ENCODE measurements at places on chromosomes 12 and 14. TPM values are rescaled to one million over a fixed set of nuclear protein-coding genes. Genes with fewer than 3 reads are reported as not detected.

Gene EML5
- total RNA-seq = 2.4 TPM

Gene LTBR
- 122 TPM for total RNA-seq

Gene MBIP
- 111 TPM for total RNA-seq

Gene DPPA3
- not detected for total RNA-seq

- DNase-seq = no peak
These were observed 77.0 kb downstream of the CATSPERB start for GRCh38 chr14:91654836-91655235.

DNA sequence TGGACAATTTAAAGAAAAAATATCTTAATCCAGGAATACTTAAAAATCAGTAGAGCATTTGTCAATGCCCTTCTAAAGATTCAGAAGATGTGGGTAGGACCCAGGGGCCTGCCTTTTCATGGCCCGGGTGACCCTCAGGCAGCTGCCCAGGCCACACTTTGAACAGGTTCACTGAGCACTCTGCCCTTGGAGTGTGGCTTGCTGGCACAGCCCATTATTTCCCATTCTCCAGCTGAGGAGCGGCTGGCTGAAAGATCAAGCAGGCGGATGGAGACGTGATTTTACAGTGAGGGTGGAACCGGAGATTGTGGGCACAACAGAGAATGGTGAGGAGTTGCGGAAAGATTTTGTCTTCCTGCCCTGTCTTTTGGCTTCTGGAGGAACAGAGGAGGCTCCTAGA lies 7.1 kb upstream of the PRPH start:
- DNase-seq = no peak

- no peak for DNase-seq
These were observed 19.5 kb downstream of the COX16 start for GRCh38 chr14:70340002-70340401.

DNA sequence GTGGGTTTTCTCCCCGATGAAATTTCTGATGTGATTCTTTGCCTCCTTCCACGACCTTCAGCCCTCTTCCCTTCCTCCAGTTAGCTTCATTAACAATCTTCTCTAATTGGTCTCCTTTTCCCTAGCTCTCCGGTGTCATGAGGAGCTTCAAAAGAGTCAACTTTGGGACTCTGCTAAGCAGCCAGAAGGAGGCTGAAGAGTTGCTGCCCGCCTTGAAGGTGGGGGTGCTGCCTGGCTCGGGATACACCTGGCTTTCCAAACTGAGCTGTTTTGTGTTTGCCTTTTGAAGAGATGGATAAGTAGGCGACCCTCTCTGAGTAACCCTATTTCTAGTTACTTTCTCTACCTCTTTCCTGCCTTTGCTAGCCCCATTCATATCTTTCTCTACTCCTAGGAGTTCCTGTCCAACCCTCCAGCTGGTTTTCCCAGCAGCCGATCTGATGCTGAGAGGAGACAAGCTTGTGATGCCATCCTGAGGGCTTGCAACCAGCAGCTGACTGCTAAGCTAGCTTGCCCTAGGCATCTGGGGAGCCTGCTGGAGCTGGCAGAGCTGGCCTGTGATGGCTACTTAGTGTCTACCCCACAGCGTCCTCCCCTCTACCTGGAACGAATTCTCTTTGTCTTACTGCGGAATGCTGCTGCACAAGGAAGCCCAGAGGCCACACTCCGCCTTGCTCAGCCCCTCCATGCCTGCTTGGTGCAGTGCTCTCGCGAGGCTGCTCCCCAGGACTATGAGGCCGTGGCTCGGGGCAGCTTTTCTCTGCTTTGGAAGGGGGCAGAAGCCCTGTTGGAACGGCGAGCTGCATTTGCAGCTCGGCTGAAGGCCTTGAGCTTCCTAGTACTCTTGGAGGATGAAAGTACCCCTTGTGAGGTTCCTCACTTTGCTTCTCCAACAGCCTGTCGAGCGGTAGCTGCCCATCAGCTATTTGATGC lies 797 bp downstream of the ESPL1 start:
- no peak for DNase-seq

GRCh38 chr12:55777856-55778255 lies 34.9 kb downstream of the GDF11 start:
- DNase-seq = no peak

GRCh38 chr14:28138341-28138740 lies 628.2 kb upstream of the FOXG1 start:
- no peak for DNase-seq

DNA sequence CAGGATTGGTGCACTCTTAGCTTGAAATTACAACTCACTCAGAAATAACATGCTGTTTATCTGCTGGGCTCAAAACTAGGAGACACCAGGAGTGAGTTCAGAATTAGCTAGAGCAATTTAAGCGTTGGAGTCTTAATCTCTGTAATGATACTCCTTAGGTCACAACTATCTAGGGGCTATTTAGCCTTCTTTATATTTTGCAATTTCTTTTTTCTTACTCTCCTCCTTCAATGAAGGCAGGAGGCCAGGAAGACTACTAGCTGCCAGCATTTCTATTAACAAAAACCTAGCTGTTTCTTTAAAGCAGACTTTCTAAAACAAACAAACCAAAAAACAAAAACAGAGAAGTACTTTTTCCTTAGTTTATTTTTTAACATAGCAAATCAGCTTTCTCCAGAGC lies 226.2 kb downstream of the TRHDE start:
- DNase-seq = no peak

- DNase-seq = no peak
These were observed 2.3 kb downstream of the SP7 start for GRCh38 chr12:53333845-53334244.

- DNase-seq = no peak
These were observed 14.9 kb upstream of the IRF2BPL start for GRCh38 chr14:77043177-77043983.

DNA sequence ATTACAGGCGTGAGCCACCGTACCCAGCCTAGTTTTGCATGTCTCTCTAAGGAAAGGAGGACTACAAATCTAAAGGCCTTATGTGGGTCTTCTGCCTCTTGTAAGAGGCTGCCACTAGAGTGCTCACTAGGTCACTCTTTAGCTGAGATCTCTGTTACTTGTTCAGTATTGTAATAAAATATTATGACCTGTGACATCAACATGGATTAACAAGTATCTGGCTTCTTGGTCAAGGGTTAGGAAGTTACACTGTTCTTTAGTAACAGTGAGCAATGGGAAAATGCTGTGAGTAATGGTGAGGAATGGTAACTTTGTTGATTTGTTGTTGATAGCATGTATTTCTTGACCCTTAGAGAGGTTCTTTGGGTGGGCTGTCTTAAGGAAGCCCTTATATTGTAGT lies 50.5 kb downstream of the ERC1 start:
- DNase-seq = no peak

- DNase-seq = no peak
These were observed 6.9 kb upstream of the OR6J1 start for GRCh38 chr14:22650960-22651521.

DNA sequence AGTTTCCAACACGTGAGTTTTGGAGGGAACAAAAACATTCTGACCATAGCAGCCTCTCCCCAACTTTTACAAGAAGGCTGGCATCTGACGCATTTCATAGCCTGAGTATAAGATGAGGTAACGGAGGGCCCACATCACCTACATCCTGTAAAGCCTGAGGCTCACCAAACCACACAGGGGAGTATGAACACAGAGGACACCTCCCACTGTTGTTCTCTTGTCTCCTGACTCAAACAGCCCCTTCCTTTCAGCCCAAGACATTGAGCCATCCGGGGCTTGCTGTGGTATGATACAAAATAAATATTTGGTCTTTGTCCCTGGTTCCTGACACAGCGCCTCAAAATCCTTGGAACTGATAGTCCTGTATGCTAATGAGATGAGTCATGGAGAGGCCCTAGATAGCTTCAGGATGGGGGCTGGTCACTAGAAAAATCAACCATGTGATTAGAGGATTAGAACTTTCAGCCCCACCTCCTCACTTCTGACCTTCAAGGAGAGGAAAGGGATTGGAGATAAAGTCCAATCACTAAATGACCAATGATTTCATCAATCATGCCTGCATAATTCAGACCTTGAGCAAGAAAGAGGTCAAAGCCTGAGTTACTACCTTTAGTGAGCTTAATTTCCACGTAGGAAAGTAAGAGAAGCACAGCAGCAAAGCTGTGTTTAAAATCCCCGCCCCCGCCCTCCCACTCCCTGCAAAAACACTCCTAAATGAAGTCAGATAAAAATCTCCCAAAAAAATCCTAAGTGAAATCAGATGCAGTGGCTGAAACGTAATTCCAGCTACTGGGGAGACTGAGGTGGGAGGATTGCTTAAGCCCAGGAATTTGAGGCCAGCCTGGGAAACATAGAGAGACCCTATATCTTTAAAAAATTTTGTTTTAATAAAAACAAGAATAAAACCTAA lies 236.4 kb downstream of the PCNX1 start:
- DNase-seq = no peak

DNA sequence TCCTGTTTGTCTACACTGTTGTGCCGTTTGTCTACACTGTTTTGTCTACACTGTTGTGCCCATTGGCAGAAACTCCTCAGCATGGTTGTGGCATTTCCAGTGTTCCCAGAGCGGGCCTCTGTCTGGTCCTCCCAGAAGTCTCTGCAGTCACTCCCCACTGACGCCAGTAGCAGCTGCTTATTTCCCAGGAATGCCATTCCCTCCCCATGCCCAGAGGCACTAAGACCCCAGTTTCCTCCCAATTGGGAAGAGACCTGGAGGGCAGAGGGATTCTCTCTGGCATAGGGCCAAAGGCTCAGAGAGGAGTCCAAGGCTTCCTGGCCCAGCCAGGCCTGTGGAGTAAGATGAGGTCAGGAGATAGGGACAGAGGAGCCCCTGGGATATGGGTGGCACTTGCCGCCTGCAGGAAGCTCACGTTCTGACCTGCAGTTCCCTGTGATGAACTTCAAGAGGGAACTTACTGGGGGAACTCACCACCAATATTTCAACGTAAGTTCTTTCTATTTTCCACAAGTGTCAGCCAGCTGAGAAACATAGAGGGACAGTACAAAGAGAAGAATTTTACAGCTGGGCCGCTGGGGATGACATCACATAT lies 69.1 kb downstream of the TNFAIP2 start:
- DNase-seq = no peak
